Central memory CD4-positive, alpha-beta T cell (primary cell): ENCODE measurements at places on chromosomes 6 and 20.

DNA sequence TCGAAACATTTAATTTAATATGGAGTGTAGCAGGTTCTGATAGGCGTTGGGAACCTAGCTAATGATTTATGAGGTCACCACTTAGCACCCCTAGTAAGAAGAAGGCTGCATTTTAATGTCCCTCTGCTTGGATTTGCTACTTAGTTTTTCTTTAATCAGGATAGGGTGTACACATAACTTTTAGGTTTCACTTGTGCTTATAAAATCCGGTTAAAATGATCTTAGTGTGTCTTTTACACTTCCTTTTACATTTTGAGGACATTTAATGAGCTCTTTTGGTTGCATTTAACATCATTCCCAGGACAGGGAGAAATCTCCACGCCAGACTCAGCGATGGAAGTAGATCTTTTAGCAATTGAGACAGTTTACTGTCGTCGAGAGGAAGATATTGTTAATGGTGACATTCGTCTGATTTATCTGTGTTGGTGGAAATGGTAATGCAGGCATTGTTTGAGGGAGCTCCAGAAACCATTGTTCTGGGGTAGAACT, 5.6 kb downstream of the TFAP2A start:
- DNase-seq: no peak

GRCh38 chr6:166007349-166008263, 160.0 kb downstream of the TBXT start:
- no peak for DNase-seq

- no peak for DNase-seq
Measured at GRCh38 chr6:25387483-25387882, 108.3 kb downstream of the CARMIL1 start.

DNA sequence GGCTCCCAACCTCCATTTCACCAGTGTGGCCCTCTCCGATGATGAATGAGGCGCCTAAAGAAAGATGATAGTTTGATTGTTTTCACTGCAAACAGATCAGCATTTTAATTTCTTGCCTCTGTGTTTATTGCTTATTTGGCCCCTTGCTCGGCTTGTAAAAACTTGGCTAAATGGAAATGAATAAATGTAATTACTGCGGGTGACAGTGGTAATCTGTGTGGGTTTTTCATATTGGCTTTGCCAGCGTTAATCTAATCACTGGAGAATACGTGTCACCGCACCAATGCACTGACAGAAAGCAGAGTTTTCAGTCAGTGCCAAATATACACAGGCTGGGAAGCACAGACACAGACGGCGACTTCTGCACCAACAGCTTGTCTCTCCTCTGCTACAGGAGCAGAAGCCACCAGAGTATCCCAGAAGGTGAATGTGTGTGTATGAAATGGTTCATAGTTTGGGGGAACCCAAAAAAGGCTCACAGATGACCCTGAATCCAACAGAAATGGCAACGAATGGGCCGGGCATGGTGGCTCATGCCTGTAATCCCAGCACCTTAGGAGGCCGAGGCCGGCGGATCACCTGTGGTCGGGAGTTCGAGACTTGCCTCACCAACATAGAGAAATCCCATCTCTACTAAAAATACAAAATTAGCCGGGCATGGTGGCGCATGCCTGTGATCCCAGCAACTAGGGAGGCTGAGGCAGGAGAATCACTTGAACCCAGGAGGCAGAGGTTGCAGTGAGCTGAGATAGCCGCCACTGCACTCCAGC, 534.0 kb downstream of the PKHD1 start:
- no peak for DNase-seq

GRCh38 chr6:9482030-9482738, 932.7 kb downstream of the TFAP2A start:
- no peak for DNase-seq

GRCh38 chr20:5164645-5165625, 38.1 kb downstream of the CDS2 start:
- DNase-seq: no peak
